ENCODE measurements at places on chromosomes 3 and 15.
A peak's percentile ranks its signal among the peaks of the same experiment; 100 is the strongest.

GRCh38 chr15:67835297-67836133 lies 4.3 kb downstream of the RNU6-1 start:
- peak; percentile 32 for DNase-seq

DNA sequence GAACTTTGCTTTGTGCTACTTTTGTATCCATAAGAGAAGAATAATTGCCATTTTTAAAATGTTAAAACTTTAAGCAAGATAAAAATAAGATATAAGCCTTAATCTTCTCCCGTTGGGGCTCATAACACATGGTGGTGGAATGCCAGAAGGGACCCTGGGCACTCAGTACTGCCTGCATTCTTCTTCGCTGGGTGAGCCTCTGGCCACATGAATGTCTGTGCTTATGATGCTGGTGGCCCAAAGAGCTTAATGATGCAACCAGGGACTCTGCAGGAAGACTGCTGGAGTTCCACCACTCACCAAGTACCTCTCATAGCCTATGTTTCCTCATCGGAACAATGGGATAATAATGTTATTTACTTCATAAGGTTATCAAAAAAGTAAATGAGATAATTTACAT lies 103.6 kb downstream of the ERC2 start:
- no peak for DNase-seq

DNA sequence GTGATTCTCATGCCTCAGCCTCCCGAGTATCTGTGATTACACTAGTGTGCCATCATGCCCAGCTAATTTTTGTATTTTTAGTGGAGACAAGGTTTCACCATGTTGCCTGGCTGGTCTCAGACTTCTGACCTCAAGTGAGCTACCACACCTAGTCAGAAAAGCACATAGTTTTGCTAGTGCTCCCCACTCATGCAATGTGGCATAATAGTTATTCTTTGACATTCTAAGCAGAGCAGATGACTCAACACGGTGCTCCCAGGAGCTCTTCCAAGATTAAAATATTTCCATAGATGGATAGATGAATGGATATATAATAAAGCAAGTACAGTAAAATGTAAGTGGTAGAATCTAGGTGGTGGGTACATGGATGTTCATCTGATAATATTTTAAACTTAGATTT lies 53.1 kb upstream of the GK5 start:
- no peak for DNase-seq

DNA sequence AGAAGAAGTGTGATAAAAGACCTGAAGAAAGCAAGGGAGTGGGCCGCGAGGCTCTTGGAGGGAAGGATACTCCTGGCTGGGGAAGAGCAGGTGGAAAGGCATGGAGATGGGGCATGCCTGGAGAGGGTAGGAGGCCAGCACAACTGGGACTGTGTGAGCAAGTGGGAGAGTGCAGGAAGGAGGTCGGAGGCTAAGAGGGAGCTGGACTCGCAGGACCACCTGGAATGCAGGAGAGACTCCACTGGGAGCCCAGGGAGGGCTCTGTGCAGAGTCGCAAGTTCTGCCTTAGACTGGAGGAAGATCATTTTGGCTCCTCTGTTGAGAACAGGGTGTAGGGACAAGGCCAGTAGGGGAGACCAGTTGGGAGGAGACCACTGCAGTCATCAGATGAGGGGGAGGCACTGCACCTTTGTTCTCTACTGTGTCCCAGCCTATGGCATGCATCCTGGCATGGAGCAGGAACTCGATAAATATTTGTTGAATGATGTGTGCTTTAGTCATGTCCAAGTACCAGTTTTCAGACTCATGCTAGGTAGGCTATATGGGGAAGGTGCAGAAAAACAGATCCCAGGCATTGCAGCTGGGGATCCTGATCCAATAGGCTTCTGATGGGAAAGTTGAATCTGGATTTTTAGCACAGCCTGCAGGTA lies 13.7 kb downstream of the FAM107A start:
- no peak for DNase-seq

DNA sequence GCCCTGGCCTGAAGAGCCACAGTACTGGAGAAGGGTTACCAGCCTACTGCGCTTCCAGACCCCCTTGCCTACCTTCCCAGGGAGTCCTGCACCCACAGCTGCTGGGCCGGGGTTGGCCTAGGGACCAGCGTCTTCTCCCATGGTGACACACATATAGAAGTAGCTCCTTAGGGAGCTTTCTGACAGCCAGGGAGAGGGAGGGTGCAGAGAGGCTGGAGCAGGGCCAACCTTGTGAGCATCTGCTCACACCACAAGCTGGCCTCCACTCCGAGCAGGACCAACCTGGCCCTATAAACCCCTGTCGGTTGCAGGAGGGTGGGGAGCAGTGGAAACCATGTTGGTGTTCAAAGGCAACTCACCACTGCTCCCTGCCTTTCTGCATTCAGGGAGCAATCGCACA lies 35.2 kb downstream of the SRPRB start:
- no peak for DNase-seq

All from CD4-positive, CD25-positive, alpha-beta regulatory T cell (primary cell).